ENCODE measurements at places on chromosomes 5 and 9. TPM values are rescaled to one million over a fixed set of nuclear protein-coding genes. Genes with fewer than 3 reads are reported as not detected.

MAMDC4 gene
- 0.52 TPM for total RNA-seq

EDIL3 gene
- total RNA-seq, result 0.22 TPM

ZNF454 gene
- 0.11 TPM for total RNA-seq

C5orf22 gene
- total RNA-seq, result 20.0 TPM

RGS7BP gene
- not detected for total RNA-seq

Measured in dermis lymphatic vessel endothelial cell (primary cell).